Kasumi-1 (cell line): ENCODE measurements at places on chromosomes 3 and 15.

- peak; percentile 69 for DNase-seq
These were observed 29.4 kb upstream of the TMEM45A start for GRCh38 chr3:100463002-100463401.

DNA sequence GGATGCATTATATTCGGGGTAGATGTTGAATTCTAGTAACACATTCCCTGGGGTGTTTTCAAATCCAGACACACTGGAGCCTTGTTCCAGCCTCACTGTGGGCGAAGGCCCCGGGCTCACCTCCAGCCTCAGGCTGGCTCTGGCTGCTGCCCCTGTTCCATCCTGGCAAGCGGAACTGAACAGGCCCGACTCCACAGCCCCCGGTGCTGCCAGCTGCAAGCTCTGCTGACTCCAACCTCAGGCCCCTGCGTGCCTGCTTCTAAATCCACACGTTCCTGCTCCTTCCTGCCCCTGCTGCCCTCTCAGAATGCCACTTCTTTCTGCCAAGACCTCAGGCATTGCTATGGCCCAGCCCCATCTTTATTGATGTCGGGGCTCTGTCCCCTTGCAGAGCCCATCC, 90.6 kb downstream of the LIPC start:
- no peak for DNase-seq

DNA sequence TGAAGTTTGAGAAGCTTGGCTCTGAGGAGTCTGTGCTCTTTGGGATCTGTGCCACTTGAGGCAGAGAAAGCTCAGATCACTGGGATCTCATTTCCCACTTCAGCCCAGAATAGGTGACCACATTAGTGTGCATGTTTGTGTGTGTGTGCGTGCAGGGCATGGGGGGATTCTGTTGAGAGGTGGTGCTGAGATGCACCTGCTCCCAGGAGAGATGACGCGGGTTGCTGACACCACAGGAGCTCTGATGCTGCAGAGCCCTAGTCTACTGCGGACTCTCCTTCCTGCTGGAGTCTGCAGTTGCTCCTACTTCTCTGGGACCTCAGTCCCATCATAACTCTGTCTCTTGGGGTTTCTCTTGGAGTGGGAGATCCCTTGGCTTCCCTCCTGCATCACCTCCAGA, 14.7 kb upstream of the CTXND1 start:
- no peak for DNase-seq

GRCh38 chr15:35443376-35443775, 102.6 kb downstream of the DPH6 start:
- no peak for DNase-seq

- peak; percentile 88 for DNase-seq
These were observed 120.5 kb upstream of the PROK2 start for GRCh38 chr3:71905426-71905825.

GRCh38 chr3:146331967-146332366, 81.1 kb upstream of the PLSCR4 start:
- DNase-seq, result no peak

DNA sequence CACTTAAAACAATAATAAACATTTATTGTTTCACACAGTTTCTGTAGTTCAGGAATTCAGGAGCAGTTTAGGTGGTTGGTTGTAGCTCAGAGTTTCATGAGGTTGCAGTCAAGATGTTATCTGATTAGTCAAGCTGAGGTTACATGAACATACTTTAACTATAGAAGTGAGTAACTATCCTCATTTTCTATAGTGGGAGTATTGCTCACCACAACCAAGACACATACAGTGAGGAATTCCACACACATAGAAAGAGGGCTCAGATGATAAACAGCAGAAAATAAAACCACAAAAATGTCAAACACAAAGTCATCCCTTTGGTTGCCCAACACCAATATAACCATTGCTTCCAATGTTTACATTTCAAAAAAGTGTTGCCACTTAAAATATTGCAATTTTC, 13.6 kb downstream of the SCN11A start:
- DNase-seq, result no peak

DNA sequence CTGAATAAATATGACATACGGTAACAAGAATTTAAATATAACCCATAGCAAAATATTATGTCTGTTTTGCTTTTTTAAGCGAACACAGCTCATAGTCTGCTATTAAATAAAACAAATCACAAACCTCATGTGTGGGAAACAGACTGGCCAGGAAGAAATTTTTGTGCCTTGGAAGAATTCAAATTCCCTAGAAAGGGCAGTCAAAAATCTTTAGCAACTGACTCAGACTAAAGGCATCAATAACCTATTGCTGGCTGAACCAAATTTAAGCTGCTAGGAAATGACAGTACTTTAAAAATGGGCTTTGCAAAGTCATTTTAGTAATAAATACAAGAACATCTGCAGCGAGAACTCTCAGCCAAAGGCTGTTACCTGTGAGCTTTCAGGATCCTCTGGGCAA, 151.4 kb downstream of the PLD1 start:
- no peak for DNase-seq

DNA sequence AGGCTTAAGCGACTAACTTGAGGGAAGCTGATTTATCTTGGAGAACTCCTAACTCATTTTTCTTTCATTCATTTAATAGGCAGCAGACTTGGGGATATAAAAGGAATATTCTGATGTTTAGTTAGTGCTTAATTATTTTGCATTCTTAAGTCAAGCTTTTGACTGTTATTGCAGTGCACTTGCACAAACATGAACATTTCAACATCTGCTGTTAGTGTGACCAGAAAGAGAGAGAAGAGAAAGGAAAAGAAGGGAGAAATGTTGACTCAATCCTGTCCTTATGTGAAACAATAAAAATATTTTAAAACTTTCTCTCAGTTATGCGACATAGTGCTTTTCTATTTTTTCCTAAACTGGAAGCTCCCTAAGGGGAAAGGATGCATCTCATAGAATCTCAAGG, 507.8 kb downstream of the LPP start:
- no peak for DNase-seq
